Upper lobe of right lung (tissue), 1 donor: ENCODE measurements at places on chromosomes 16 and 17. TPM values are rescaled to one million over a fixed set of nuclear protein-coding genes. Genes with fewer than 3 reads are reported as not detected.
A peak's percentile ranks its signal among the peaks of the same experiment; 100 is the strongest.

- DNase-seq = peak; percentile 77
Observed at GRCh38 chr16:75096656-75097055, 19.9 kb downstream of the LDHD start.

GRCh38 chr16:58960484-58960883, 226.4 kb upstream of the GOT2 start:
- no peak for DNase-seq

GRCh38 chr17:514584-514983, 162.0 kb upstream of the RPH3AL start:
- DNase-seq = no peak

- DNase-seq = no peak
Observed at GRCh38 chr16:12142157-12142556, 165.6 kb downstream of the SNX29 start.

- no peak for DNase-seq
Observed at GRCh38 chr17:33300241-33300640, 7.1 kb upstream of the ASIC2 start.

DNA sequence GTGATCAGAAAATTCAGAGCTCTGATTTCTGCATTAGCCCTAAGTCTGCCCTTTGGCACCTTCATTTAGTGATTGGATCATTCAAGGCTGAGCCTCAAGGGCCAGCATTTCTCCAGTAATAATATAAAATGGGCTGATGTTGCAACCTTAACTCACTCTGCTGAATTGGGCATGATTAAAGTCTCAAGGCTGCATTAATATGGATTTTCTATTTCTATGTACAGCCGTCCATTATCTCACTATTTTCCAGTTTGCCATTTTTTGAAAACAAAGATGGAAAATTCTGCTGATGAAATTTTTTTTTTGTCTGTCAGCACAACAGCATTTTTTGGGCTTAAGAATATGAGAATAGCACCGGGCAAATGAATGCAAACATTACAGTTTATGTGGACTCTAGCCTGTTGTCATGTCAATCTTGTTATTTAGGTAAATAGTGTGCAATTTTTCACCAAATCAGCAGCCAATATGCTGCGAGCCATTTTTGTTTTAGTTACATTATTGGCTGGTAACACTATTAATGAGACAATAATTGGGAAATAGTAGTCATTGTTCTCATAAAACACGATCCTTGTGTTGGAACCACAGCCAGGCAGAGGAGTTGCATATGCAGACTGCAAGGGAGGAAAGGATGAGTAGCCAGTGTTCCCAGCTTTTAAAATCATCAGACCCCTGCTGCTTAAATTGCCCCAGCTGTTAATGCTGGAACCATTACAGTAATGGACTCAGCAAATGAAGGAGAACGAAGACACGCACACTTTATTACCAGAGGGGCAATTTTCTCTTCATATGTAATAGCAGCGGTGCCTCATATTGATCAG, 10.5 kb downstream of the FTO start:
- no peak for DNase-seq

DNA sequence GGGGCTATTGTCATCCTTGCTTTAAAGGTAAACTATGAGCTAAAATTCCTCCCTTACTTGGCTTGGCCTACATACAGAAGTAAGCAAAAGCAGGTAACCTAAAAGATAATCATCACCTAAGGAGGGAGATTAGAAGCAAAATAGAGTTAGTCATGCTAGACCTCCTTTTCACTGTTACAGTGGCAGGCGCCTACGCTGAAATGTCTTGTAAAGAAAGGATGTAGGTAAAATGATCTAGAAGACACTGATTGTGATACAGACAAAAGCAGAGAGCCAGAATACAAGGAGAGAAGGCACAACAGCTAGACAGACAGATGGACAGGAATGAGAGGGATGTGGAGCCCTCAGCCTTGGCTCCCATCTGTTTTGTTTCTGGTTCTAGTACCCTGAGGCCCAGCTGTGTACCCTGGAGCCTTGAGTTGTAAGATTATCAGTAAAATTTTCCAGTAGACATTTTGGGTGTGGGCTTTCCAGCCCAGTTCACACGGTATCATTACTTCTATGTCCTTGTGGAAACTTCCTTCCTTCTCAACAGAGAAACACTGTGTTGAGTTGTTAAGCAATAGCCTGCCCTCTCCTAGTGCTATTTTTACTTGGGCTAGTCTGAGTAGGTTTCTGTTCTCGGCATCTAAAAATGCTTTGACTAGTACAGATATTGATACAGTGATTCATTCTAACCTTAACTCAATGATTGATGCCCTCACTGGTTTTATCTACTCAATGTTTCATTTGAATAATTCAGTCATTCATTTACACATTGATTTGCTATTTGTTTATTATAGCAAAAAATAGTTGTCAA, 7.7 kb upstream of the C16orf78 start:
- DNase-seq = no peak

DNA sequence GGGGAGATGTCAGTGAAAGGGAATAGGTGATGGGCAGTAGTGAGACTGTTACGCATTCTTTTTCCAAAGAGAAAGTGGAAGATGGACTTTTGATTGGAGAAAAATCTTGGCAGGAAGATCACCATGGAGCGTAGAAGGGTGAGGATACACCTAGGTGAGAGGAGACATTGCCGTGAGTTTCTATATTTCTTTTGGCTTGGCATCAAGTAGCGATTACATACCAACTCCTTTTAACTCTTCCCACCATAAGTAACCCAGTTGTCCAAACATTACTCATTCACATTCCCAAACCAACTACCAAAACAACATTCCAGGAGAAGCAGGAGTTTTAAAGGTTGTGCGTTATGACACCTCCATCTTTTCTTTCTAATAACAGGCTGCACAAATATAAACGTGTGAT, 10.7 kb upstream of the KRT28 start:
- no peak for DNase-seq

DNA sequence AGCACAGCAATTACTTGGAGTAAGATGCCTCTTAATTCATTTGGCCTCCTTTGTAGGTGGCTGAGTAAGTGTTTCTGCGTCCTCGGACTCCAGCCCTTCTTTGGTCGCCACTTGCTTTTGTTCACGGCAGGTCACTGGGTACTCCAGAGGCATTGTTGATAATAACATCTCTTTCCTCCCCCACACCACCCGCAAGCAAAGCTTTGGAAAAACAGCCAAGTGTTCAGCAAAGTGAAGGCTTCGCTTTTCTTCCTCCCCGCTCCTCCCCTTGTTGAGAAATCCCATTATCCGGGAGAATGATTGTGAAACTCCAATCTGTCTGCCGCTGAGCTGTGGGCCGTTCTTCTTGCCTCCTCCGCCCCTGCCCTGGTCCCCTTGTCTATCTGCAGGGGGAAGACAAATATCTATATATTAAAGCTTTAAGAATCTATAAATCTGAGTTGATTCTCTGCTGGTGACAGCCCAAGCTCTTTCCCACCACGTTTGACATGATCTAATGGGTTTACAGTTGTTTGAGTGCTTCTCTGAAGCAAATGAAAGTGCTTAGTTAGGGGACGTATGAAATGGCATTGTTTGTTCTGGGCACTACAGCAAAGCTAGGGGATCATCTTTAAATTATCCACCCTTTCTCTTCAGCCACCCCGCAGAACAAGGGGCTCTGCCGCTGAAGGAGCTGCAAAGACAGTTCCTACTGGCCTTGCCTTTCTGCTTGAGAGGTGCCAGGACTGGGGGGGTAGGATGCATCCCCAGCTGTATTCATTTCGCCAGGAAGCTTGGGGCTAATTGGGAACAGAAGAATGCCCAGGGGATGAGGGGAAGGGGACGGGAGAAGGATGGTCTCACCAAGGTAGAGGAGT, 167.1 kb downstream of the CCDC182 start:
- DNase-seq = no peak

GRCh38 chr16:84554627-84555328, 50.3 kb upstream of the MEAK7 start:
- no peak for DNase-seq

DNA sequence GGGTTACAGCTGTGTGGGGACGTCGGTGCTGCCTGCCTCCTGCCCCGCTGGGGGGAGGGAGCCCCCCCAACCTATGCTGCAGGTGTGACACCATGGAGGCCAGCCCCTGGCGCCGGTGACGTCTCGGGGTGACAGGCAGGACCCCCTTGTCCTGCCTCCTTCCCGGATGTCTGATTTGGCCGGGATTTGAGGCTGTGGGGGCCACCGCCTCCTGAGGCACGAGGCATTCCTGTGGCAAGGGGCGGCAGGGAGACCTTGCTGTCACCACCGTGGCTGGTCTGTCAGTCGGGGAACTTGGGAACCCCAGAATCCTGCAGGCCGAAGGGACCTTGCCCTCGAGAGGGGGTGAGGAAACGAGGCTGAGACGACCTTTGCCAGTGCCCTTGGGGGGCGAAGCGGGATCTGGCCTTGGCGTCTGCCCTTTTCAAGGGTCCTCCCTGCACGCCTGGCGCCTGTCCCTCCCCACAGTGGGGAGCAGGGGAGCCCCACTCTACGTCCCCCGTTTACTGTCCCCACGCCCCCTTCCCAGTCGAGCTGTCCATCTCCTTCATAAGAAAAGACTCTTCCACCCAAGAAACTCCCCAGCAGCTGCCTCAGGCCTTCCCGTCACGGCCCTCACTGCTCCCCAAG, 74.4 kb downstream of the METRNL start:
- DNase-seq = no peak

GRCh38 chr16:12210925-12211869, 234.7 kb downstream of the SNX29 start:
- no peak for DNase-seq

OR2C1 gene
- not detected for total RNA-seq

SPATA32 gene
- total RNA-seq = not detected
